ENCODE measurements at places on chromosomes 3 and 15.

GRCh38 chr3:123481722-123482457 is 33.0 kb upstream of the ADCY5 start:
- no peak for DNase-seq

GRCh38 chr15:60573936-60574335 is 95.0 kb upstream of the ICE2 start:
- DNase-seq, result no peak

DNA sequence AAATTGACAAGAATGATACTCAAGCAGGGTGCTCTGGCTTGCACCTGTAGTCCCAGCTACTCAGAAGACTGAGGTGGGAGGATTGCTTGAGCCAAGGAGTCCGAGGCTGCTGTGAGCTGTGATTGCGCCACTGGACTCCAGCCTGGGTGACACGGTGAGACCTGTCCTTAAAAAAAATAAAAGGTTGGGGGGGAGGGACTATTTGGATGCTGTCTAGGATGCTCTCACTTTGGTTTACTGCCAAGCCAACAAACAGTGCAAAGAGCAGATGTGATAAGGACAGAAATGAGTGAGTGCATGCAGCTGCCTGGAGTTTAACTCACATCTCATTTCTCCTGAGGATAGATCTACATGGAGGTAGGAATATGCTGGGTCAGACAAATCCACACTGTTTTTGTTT is 130.0 kb downstream of the FRMD4B start:
- DNase-seq, result no peak

GRCh38 chr3:58646503-58646902 is 20.1 kb downstream of the FAM3D start:
- DNase-seq, result no peak
